Activated CD4-positive, alpha-beta T cell treated with anti-CD3 and anti-CD28 coated beads, Interleukin-2, amount 50 U/mL, for 24 hours (primary cell): ENCODE measurements at places on chromosomes 5 and 9.

DNA sequence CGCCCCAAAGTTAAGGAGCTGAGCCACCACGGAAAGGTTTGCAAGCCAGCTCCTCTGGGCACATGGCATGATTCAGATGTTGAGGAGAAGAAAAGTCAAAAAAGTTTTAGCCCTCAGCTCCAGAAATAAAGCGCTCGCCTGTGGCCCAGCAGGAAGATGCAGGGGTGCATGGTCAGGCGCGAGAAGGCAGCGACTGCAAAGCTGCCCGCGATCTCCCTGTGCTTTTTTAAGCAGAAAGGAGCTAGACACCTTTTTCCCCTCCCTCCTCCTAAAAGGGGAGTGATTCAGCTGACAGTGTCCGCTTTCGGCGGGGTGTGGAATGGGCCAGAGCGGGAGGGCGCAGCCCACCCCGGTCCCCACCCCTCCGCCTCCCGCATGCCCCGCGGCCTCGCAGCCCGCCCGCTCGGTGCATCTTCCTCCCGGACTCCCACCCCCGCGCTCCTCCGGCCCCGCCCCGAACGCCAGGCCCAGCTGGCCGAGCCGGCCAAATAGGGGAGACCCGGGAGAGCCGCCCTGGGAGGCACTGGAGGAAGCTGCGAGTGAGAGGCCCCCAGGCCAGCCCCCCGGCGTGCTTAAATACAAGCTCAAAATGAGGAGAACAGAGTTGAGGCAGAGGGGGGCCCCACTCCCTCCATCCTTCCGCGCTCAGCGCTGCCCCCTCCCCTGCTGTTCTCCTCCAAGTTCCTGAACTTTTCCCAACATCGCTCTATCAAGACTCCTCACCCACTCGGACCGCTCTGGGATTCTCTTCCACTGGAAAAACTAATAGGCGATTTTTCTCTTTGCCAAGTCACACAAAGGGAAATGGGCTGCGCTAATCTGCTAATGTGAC, at the start of gene ADAMTS12:
Gene ADAMTS12, minus strand, starts transcription at position 203 of the 832 bp plus-strand sequence. Its CDS starts 134 bp downstream, at position 69.
- DNase-seq, result no peak

DNA sequence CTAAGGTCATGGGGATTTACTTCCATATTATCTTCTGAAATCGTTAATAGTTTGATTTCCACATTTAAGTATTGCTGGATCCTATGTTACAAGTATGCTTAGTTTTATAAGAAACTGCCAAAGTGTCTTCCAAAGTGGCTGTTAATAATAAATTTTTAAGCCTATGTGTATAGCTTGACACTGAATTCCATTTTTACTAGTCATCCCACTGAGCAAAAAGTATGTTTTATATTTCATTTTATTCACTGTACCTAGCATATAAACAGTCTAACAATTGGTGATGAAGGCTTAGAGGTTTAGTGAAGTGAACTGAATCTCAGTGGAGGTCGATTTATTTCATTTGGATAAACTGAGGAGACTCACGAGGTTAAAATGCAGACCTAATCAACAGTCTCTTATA, 174.6 kb downstream of the ADAMTS6 start:
- DNase-seq, result no peak

GRCh38 chr9:102237094-102237493, 498.6 kb upstream of the GRIN3A start:
- no peak for DNase-seq

GRCh38 chr9:18268381-18268780, 205.6 kb upstream of the ADAMTSL1 start:
- no peak for DNase-seq

GRCh38 chr9:89483592-89484474, 14.1 kb downstream of the SEMA4D start:
- DNase-seq, result peak; percentile 63

DNA sequence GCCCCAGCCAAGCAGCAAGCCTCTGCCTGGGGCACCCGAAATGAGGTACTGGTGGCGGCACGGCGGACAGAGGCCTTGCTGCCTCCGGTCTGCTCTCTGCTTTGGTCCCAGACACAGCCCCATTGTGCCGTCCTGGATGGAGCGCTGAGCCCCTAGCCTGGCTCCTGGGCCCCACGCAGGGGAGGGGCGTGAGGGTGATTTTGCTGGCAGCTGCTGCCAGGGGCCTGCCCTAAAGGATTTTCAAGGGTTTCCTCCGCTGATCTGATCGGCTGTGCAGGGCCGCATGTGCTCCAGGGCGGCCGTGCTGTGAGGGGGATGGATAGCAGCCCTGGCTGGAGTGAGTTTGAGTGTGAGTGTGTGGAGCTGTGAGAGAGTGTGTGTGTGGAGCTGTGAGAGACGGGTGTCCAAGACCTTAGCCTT, 1.3 kb downstream of the GPSM1 start:
- DNase-seq, result no peak

GRCh38 chr9:97752274-97752673, 55.1 kb upstream of the XPA start:
- DNase-seq, result no peak

GRCh38 chr5:144522698-144523097, 352.0 kb downstream of the KCTD16 start:
- no peak for DNase-seq

- no peak for DNase-seq
These were observed 9.3 kb downstream of the KIAA1191 start for GRCh38 chr5:176352116-176352878.

- DNase-seq, result no peak
These were observed 49.9 kb downstream of the ADAMTS12 start for GRCh38 chr5:33841891-33842290.

- no peak for DNase-seq
These were observed 28.3 kb upstream of the GOLPH3 start for GRCh38 chr5:32202394-32202793.
